Vagina (tissue), 2 donors: ENCODE measurements at places on chromosomes 1 and 21. TPM values are rescaled to one million over a fixed set of nuclear protein-coding genes. Genes with fewer than 3 reads are reported as not detected.

DNA sequence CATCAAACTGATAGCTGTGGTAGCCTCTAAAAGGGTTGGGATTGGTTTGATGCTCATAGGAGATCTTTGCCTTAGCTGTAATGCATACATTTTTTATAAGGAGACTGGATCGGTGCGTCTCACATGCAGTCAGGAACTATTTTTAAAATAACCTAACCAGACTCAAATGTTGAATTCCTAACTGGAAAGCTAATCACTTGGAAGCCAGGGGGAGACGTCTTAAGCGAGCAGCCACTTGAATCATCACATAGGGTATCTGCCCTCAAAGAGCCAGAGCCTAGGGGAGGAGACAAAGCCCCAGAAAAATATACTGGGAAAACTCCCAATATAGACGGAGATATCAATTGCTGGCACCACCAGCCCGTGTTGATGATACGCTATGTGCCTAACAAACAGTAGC, 61.7 kb upstream of the PUM1 start:
- no peak for DNase-seq

GRCh38 chr1:174995121-174995520, 4.6 kb upstream of the CACYBP start:
- DNase-seq = no peak

DNA sequence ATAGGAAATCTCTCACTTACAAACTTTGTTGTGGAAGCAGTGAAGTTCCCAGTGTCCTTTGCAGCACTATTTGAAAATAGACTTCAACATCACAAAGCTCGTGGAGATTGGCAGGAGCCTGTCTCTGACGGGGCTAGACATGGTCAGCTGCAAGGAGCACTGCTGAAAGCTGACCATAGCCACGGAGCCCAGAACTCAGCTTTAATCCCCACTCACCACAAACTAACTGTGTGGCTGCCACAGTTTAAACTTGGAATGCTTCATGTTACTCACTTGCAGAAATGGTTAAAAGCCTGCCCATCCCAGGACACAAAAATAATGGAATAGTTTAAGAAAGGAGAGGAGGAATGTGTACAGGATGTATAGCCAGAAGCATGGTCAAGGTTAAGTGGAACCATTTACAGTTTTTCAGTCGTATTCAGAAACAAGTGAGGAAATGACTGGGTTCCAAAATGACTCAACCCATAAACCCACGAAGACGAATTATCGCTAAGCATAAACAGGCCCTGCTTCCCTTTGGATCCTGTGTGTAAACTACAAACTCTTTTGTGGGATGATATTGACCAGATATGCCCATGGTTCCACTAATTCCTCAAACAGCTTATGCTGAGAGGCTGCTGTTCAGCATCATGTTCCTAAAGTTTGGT, 18.2 kb downstream of the DNALI1 start:
- no peak for DNase-seq

GRCh38 chr1:244231572-244232315, 180.7 kb downstream of the ZBTB18 start:
- DNase-seq = no peak

- no peak for DNase-seq
Measured at GRCh38 chr1:221923929-221924598, 182.2 kb upstream of the DUSP10 start.

GRCh38 chr21:17598437-17598836, 14.3 kb downstream of the BTG3 start:
- no peak for DNase-seq

GRCh38 chr1:54510715-54511270, 37.2 kb upstream of the ACOT11 start:
- no peak for DNase-seq

DNA sequence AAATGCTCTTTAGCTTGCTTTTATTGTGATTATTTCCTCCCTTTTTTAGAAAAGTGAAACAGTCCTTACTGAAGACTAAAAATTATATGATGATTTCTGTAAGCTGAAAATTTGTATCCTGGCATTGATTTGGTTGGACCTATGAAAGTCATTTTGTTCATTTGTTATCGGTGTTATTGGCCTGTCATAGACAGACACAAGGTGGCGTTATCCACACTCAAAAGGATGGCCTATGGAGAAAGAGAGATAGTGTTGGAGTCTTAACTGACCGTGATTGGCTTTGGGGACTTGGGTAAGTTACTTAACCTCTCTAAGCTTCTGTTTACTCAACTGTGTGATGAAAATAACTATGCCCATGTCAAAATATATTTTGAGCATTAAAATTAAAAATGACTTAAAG, 203.6 kb upstream of the CHODL start:
- no peak for DNase-seq

- DNase-seq = peak; percentile 90
Measured at GRCh38 chr1:30283199-30283962, 440.0 kb downstream of the MATN1 start.

- no peak for DNase-seq
Measured at GRCh38 chr1:43835082-43836021, 98.2 kb upstream of the ARTN start.

- no peak for DNase-seq
Measured at GRCh38 chr1:168164771-168165170, 14.0 kb upstream of the TIPRL start.

- DNase-seq = no peak
Measured at GRCh38 chr1:195096051-195096521, 1512.2 kb downstream of the KCNT2 start.

GRCh38 chr1:212920246-212920645, 30.1 kb upstream of the VASH2 start:
- no peak for DNase-seq

- DNase-seq = no peak
Measured at GRCh38 chr21:35198565-35198964, 149.5 kb upstream of the RUNX1 start.

DNA sequence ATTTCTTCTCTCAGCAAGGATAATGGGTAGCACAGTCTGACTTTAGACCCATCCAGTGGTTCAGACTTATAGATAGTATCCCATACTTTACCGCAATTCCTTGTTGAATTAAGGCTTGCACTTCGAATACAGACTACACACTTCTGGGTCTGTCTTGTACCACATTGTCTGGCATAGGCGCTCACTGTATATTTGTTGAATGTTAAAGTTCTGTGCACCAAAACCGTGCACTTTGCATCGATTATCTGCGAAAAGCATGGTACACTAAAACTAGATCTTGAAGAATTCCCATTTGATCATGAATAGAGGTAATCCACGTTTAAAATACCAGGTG, 556 bp upstream of the RYR2 start:
- DNase-seq = no peak

DNA sequence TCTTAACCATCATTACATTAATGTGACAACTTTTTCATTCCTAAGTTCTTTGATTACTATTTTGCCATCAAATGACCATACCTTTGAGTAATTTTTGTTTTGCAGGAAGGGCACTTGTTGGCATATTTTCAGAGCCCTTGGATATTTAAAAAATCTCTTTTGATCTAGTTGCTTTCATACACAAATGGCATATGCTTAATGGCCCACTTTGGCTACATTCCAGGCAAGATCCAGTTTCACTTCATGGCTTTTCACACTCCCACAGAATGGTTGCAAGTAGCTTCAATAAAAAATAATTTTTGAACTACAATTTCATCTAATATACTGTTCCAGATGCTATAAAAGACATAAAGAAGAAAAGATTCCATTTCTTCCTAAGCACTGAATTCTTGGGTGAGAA, 18.1 kb downstream of the ADAM30 start:
- DNase-seq = no peak

GRCh38 chr1:1462318-1462966, 9.1 kb upstream of the ATAD3B start:
- DNase-seq = no peak

DNA sequence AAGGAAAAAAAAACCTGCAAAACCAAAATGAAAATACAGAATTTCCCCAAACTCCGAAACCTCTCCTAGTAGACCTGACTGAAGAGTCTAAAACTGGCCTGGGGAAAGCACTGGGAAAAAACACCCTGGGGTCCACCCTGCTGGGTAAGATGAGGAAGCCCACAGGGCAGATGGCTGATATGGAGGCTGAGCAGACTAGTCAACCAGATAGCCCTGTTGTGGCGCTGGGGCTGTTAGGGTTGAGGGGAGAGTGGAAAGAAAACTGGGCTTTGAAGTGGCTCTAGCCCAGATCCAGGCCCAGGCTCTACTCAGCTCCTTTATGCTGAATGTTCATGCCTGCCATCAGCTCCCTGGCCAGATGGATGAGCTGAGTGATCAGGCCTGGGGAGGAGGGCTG, 6.8 kb upstream of the SLAMF1 start:
- DNase-seq = peak; percentile 52

DNA sequence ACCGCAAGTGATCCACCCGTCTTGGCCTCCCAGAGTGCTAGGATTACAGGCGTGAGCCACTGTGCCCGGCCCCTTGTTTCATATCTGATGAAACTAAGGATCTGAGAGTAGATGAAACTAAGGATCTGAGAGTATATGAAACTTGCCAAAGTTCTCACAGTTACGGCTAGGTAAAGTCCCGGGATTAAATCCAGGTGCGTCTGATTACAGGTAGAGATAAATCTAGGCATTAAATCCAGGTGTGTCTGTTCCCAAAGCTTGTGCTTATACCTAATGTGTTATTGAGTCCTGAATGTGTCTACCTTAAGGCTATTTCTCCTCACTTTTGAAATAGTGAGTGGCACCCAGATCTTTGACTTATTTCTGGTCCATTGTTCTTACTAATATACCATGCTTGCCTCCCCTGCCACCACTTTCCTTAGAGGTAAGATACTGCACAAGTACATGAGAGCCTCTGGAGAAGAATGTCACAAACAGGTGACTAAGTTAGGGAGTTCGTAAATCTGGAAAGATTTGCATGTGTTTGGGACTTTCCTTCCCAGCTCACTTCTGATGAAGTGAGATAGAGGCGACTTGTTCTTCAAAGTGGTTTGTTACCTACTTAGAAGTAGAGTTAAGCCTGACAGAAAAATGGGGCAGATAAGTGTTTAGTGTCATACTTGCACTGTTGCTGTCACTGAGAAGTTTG, 66.5 kb downstream of the AK4 start:
- DNase-seq = no peak

DNA sequence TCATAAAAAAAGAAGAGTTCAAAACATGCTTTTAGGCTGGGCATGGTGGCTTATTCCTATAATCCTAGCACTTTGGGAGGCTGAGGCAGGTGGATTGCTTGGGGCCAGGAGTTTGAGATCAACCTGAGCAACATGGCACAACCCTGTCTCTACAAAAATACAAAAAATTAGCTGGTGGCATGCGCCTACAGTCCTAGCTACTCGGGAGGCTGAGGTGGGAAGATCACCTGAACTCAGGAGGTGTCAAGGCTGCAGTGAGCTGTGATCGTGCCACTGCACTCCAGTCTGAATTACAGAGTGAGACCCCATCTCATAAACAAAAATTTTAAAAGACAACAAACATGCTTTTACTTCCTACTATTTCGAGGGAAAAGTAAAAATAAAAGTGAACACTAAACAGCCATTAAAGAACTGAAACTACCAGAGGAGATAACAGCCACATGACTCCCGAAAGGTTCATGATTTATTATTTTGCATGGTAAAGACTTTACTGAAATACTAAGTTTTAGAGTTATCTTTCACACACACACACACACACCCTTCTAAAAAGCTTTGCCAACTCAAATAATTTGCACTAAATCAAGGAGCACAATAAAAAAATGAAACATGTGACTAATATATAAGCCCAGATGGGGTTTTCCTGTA, 48.1 kb downstream of the USP1 start:
- DNase-seq = no peak

Gene PRAMEF17
- not detected for total RNA-seq

Gene COA6
- total RNA-seq = 15.7 TPM

Gene DNAH14
- 5.6 TPM for total RNA-seq

Gene ADAM15
- 193 TPM for total RNA-seq

Gene KPRP
- 1.2 TPM for total RNA-seq

Gene MRAP
- total RNA-seq = 3.9 TPM

Gene F13B
- total RNA-seq = not detected

Gene FCRL2
- not detected for total RNA-seq
